Naive B cell (primary cell): ENCODE measurements at places on chromosomes 6 and 20. TPM values are rescaled to one million over a fixed set of nuclear protein-coding genes. Genes with fewer than 3 reads are reported as not detected.

Gene BPIFA2
- polyA plus RNA-seq: not detected

GRCh38 chr6:15061180-15061641 lies 184.7 kb upstream of the JARID2 start:
- no peaks in the 10 kb centered on the region for H3K27me3 ChIP-seq
- H3K27ac ChIP-seq: peak overlapping the region; percentile 3
- no peaks in the 10 kb centered on the region for H3K36me3 ChIP-seq
- peak overlapping the region; percentile 53 for H3K4me3 ChIP-seq

DNA sequence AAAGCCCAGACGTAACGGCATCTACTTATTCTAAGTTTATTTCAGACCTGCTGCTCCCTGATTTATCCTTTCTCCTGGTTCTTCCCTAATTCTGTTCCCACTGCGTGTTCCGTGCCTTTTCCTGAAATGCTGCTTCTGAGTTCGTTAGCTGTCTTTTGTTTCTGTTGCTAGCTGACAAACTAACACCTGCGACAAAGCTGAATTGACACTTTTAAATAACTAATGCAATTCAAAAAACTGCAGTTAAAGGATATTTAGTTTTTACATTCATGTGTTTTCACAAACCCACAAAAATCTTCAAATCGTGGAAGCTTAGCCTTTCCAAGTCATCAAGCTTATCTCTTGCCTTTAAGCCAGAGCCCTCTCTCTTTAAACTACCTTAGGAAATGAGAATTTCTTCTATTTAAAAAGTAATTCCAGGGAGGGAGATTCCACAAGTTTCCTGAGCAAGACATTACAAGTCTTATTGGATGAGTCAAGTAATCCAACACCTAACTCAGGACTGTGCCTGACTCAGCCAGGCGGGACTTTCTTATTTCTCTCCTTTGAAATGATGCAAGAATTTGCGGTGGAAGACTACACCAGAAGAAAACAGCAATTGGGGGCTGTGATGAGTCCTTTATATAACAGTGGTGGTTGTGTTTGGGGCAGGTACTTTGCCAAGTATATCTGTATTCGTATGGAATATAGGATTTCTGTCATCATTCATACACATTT lies 6.3 kb downstream of the ADTRP start:
- no peaks in the 10 kb centered on the region for H3K36me3 ChIP-seq
- DNase-seq: no peak
- H3K27me3 ChIP-seq: peaks cover 39% of the 10 kb centered on the region
- H3K4me1 ChIP-seq: no peaks in the 10 kb centered on the region

Gene ZNF335
- 14.5 TPM for polyA plus RNA-seq

Gene HLA-DPA1
- polyA plus RNA-seq: 3,034 TPM

Gene VEGFA
- 0.41 TPM for polyA plus RNA-seq

DNA sequence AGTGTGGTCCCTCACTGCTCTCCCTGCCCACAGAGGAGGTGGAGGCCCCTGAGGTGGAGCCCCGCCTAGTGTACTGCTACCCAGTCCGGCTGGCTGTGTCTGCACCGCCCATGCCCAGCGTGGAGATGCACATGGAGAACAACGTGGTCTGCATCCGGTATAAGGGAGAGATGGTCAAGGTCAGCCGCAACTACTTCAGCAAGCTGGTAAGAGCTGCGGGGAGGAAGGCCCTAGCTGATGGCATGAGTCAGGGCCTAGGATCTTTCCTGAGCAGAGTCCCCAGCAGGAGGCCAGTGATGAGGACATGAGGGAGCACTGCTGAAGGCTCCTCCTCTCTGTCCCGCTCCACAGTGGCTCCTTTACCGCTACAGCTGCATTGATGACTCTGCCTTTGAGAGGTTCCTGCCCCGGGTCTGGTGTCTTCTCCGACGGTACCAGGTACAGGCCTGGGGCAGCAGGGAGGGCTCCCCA lies 11.2 kb downstream of the PCIF1 start:
- no peak for DNase-seq
- H3K4me1 ChIP-seq: peaks cover 4% of the 10 kb centered on the region
- peaks cover 4% of the 10 kb centered on the region for H3K36me3 ChIP-seq
- H3K4me3 ChIP-seq: no peak overlapping the region

Gene MAP3K4
- 6.6 TPM for polyA plus RNA-seq

Gene PDYN
- polyA plus RNA-seq: not detected

- H3K27me3 ChIP-seq: no peaks in the 10 kb centered on the region
- peak overlapping the region; percentile 53 for H3K4me3 ChIP-seq
- H3K4me1 ChIP-seq: peaks cover 44% of the 10 kb centered on the region
- DNase-seq: no peak
- H3K27ac ChIP-seq: peak overlapping the region; percentile 61
Observed at GRCh38 chr6:15906420-15907016, 222.4 kb upstream of the MYLIP start.

- H3K27me3 ChIP-seq: no peaks in the 10 kb centered on the region
- H3K4me3 ChIP-seq: no peak overlapping the region
- DNase-seq: no peak
- no peaks in the 10 kb centered on the region for H3K36me3 ChIP-seq
- H3K27ac ChIP-seq: no peak overlapping the region
Observed at GRCh38 chr6:91097364-91097763, 510.5 kb upstream of the MAP3K7 start.

GRCh38 chr20:3763671-3764601 lies 3.6 kb downstream of the ADISSP start:
- no peaks in the 10 kb centered on the region for H3K27me3 ChIP-seq
- no peak for DNase-seq
- H3K4me1 ChIP-seq: peaks cover 27% of the 10 kb centered on the region
- H3K27ac ChIP-seq: no peak overlapping the region
- H3K4me3 ChIP-seq: no peak overlapping the region

DNA sequence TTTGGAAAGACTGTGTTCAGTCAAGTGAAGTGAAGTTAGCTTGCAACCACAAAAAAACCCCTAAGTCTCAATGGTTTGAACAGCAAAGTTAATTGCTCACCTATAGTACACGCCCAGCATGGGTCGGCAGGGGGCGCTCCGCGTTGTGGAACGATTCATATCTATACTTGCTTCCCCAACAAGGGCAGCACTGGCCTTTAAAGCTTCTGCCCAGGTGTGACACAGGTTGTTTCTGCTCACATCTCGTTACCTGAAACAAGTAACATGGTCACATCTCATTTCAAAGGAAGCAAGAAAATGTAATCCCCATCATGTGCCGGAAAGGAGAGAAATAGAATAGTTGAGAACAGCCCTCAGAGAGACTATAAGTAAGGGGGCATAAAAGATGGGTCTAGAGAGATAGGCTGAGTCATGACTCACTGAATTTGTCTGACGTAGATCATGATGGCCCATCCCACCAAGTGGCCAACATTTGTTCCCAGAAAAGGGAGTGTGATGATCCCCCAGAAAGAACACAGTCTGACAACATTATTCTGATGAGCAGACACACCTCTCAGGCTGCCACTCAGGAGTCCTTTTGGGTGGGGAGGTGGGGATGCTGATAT lies 29.0 kb downstream of the HNF4A start:
- H3K27me3 ChIP-seq: peaks cover 44% of the 10 kb centered on the region
- H3K36me3 ChIP-seq: no peaks in the 10 kb centered on the region
- H3K4me3 ChIP-seq: no peak overlapping the region
- peaks cover 11% of the 10 kb centered on the region for H3K4me1 ChIP-seq

GRCh38 chr6:34284563-34285447 lies 36.0 kb upstream of the SMIM29 start:
- H3K4me3 ChIP-seq: no peak overlapping the region
- H3K36me3 ChIP-seq: peaks cover 8% of the 10 kb centered on the region
- no peaks in the 10 kb centered on the region for H3K27me3 ChIP-seq
- H3K4me1 ChIP-seq: peaks cover 36% of the 10 kb centered on the region
- peak; percentile 37 for DNase-seq
- H3K27ac ChIP-seq: peak overlapping the region; percentile 89
